ENCODE measurements at places on chromosomes 1 and 21.

- peak; percentile 70 for DNase-seq
Observed at GRCh38 chr21:45140346-45140940, 66.1 kb downstream of the ADARB1 start.

DNA sequence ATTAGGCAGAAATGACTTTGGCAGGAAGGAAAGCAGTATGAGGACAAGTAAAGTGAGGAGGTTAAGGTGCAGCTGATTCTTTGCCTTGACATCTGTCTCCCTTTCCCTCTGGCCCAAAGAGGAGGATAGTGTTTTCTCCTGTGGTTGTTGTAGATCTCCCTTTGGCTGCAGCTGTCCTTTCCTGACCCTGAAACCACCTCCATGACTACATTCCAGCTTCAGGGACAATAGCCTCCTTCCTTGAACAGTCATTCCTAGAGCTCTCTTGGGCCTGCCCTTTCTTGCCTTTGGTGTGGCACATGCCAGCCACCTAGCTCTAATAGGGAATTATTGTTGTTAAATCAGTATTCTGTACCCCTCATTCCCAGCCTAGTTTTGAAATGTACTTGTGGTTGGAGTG lies 6.2 kb downstream of the ZMYM1 start:
- DNase-seq, result no peak

DNA sequence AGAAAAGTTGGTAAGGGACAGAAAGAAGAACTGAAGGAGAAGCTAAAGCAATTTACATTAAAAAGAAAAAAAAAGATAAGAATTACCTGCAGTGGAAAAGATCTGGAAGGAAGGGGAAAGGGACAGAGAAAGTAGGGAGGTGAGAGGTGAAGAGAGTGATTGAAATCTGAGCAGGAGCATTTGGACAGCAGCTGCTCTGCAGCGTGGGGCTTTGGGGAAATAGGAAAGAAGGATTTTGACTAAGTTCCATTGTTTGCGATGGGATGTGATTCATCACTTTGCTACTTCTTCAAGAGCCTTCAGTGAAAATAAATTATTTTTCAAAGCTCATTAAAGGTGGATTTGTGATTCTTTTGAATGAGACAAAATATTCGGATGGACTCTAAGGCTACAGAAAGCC lies 26.1 kb upstream of the NMNAT2 start:
- no peak for DNase-seq

GRCh38 chr1:219171192-219171935 lies 2.3 kb upstream of the LYPLAL1 start:
- peak; percentile 25 for DNase-seq
